ENCODE measurements at places on chromosomes 5 and 9.

- DNase-seq = no peak
Observed at GRCh38 chr5:30581198-30581935, 612.1 kb upstream of the CDH6 start.

DNA sequence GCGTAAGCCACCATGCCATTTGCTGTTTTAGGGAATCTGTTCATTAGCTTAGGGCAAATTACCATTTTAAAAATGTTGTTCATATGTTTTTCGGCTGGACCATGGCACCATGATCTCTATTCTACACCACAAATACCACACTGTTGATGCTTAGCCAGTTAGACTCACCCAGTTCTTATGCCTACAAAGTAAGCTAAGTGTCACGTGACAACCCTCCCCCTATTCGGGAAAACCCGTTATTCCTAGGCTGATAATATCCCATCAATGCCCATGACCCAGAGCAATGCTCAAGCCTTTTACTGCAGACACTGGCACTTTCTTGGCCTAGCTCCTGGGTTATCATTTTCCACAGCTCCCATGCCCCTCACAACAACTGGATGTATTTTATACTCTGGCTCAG lies 280.3 kb upstream of the KLF9 start:
- DNase-seq = no peak

GRCh38 chr9:96150324-96151227 lies 151.4 kb downstream of the HSD17B3 start:
- peak; percentile 81 for DNase-seq

GRCh38 chr5:158514319-158514985 lies 585.3 kb downstream of the EBF1 start:
- no peak for DNase-seq

DNA sequence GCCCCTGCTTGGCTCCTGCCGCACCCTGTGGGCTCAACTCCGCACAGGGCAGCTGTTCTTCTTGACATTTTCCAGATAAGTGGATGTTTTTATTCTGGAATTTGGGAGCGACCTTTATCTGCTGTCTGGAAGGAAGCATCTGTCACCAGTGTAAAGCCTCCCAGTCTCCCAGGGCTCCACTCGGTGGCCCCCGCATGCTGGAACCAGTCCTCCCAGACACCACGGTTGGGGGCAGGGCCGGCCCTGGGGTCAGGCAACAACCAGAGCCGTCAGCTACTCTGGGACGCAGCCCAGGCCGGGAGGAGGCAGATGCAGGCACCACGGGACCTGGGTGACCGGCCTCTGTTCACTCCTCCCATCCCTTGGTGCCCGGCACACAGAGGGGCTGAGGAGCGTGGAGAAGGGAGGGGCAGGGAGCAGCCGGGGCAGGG lies 92.8 kb upstream of the ADAMTS2 start:
- no peak for DNase-seq

Data from activated CD4-positive, alpha-beta T cell treated with anti-CD3 and anti-CD28 coated beads, Interleukin-2, Interleukin-4, amounts not matched to agents 100 ng/mL and 50 ng/mL, durations not matched to agents 16 hours and 8 hours (primary cell).